ENCODE measurements at places on chromosomes 3 and 15. TPM values are rescaled to one million over a fixed set of nuclear protein-coding genes. Genes with fewer than 3 reads are reported as not detected.
A peak's percentile ranks its signal among the peaks of the same experiment; 100 is the strongest.

Gene SAMD7
- polyA plus RNA-seq, result not detected

Gene WNT5A
- polyA plus RNA-seq, result not detected

Gene SAXO2
- 3.1 TPM for polyA plus RNA-seq

GRCh38 chr15:29871401-29871800, 49.1 kb upstream of the TJP1 start:
- DNase-seq, result no peak

GRCh38 chr3:15903759-15904720, 106.3 kb upstream of the ANKRD28 start:
- no peak for DNase-seq

- DNase-seq, result no peak
Observed at GRCh38 chr3:78986416-78987101, 781.2 kb downstream of the ROBO1 start.

DNA sequence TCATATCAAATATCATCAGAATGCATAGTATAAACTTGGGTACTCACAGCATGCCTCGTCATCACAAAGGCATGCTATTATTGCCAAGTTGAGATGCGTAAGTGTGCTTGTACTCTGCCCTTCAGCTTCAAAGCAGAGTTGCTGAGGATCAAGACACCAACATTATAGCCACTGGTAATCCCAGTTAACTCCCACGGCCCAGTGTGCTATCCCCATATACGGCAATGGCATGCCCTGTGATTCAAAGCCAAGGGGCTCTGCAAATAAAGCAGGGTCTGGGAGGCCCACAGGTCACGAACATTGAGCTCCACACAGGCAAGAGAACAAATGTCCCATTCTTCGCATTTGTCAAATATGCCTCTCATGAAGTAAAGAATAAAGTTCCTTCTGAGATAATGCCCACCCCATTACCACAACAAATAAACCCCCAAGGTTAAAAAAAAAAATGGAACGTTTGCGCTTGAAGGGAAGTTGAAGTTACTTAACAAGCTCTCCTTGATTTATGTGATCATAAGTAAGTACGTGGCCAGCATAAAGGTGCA, 298.1 kb upstream of the NECTIN3 start:
- DNase-seq, result no peak

- DNase-seq, result no peak
Observed at GRCh38 chr15:99267957-99268356, 16.7 kb downstream of the LRRC28 start.

GRCh38 chr15:39959411-39959810, 25.5 kb downstream of the EIF2AK4 start:
- no peak for DNase-seq

- DNase-seq, result no peak
Observed at GRCh38 chr3:18246336-18247060, 178.6 kb downstream of the SATB1 start.

DNA sequence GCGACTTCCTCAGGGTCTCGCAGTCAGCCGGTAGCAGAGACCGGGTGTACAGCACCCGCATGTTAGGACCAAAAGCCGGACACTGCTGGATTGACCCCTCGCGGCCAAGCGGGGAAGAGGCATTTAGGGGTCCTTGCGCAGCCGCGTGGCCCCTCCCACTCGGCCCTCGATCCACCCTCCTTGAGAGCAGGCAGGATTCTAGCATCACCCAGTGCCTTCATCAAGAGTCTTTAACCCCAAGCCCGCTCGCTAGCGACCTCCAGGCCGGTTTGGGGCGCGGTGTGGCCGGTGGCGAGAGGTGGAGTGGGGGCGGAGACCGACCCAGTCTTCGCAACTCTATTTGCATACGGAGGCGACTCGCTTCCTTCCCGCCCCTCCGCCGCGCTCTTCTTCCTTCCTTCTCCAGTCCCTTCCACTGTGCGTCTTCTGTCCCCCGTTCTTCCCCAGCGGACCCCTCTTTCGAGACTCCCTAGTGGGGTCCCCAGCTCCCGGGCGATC, at the start of gene ST6GAL1:
Gene ST6GAL1 (plus strand): TSS at position 384 of the 498 bp plus-strand sequence. CDS start 112,178 bp downstream, outside the sequence.
- DNase-seq, result peak; percentile 86

- peak; percentile 73 for DNase-seq
Observed at GRCh38 chr3:56918111-56918568, 116.4 kb upstream of the ARHGEF3 start.

DNA sequence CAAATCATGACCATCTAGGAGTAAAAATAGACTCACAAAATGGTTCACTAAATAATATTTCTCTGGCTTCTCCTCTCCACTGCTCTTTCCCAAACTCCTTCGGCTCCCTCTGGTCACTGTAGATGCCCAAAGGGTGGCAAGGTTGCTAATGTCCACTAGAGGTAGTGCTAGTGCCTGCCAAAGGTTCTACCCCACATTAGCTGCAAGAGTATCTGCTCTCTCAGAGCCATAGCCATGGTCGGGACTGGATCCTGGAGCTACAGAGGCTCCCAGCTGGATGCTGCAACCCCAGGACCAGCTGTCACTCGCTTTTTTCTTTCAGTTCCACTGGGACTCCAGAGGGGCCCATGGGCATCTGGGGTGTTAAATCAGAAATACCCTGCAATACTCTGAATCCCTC, 8.5 kb downstream of the HTR3D start:
- DNase-seq, result no peak

DNA sequence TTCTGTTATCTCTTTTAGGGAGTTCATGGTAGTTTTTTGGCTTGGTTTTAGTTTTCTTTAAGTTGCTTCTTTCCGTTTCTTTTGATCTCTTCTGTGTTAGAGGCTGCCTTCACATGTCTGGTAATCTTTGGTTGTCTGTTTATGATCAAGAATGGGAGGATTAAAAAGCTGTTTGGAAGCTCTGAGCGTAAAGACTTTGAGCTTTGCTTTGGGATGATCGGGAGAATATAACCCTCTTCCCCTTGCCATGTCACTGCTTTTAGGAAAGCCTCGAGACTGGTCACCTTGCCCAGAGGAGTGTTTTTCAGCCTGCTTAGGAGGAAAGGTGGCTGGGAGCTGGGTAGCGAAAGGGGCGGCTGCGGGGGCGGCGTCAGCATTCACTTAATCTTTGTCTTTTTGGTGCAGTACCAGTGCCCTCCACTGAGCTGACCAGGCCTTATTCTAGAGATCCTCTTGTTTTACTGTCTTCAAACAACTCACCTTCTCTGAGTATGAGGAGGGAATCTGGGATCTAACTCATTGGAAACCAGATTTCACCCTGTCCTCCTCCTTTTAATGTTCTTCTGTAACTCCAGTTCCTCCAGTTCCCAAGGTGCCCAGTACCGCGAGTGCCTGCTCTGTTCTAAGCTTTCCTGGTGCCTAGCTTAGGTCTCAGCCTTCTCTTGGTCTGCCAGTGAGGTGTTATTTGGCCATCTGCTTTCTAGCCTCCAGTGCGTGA, 15.5 kb downstream of the TATDN2 start:
- DNase-seq, result peak; percentile 57

- DNase-seq, result no peak
Observed at GRCh38 chr3:59515966-59516365, 466.1 kb upstream of the CFAP20DC start.

Measured in B cell (primary cell).